ENCODE measurements at places on chromosomes 5 and 9.
A peak's percentile ranks its signal among the peaks of the same experiment; 100 is the strongest.

- no peak for DNase-seq
These were observed 746 bp downstream of the NKX2-5 start for GRCh38 chr5:173234129-173234790.

GRCh38 chr5:139481122-139481533 lies 1.4 kb downstream of the STING1 start:
- no peak for DNase-seq

DNA sequence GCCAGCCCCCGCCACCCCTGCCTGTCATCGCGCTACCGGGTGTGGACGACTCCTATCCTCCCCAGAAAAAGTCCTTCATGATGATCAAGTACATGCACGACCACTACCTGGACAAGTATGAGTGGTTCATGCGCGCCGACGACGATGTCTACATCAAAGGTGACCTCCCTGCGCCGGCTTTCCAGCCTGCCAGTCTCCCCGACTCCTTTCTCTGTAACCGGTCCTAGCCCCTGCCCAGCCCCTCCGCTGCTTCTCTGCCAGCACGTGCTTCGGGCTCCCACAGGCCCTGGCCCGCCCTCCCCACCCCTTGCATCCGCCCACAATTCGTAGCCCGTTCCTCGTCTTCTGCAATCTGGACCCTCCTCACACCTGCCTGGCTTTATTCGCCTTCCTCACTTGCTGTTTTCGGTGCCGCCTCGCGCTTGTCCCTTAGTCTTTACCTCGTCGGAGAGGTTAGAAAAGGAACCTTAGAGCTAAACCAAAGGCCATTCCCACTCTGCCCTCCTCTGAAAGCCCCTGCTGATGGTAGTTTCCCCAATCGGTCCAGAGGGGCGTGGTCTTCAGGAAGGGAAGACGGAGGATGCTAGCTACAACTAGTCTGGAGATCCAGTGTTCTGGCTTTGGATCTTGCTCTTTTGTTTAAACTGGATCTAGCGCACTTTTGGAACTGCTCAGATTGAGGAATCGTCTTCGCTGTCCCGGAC lies 1.4 kb downstream of the CHSY3 start:
- DNase-seq: peak; percentile 12

- no peak for DNase-seq
These were observed 2.3 kb downstream of the PLEKHG4B start for GRCh38 chr5:94113-94892.

- peak; percentile 20 for DNase-seq
These were observed 505 bp downstream of the SPTAN1 start for GRCh38 chr9:128552744-128553440.

GRCh38 chr5:137090151-137090550 lies 409.0 kb downstream of the SPOCK1 start:
- DNase-seq: no peak

GRCh38 chr9:2119566-2119965 lies 104.4 kb downstream of the SMARCA2 start:
- DNase-seq: no peak

DNA sequence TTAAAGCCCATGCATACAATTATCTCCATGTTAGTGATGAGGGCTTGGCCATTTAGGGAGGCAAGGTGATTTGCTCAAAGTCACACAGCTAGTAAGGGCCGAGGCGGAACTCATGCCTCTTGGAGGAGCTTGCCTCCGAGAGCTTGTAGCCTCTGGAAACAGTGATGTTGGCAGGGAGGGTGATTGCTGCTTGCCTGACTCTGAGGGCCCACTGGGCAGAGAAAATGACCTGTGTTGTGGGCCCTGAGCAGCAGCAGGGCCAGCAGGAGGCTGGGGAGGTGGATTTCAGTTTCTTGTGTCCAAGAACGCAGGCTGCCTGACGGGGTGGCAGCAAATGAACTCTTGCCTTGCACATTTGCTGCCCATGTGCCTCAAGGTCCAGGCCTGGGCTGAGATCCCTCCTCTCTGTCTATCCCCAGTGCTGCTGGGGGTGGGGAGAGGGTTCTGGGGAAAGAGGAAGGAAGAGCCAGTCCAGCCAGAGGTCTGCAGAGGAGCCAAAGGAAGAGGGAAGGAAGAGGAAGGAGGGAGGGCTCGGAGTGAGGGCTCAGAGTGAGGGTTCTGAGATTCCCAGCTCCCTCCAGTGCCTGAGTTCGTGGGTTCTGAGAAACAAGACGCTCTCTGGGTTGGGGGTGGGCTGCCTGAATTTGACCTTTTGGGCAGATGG lies 16.2 kb upstream of the PTGS1 start:
- DNase-seq: no peak

DNA sequence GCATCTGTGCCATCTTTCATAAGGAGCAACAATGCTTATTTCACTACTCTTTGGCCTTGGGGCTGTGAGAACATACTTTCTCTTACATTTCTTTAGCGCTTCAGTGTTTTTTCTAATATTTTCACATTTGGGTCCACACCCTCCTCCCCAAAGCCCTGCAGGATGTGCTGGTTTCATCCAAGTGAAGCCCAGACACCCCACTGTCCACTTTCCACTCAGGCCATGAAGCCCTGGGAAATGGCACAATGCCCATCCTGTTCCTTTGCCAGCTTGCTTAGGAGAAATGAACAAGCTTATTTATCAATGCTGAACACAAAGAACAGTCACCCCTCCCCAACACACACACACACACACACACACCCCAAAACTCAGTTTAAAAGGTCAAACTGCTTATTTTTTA lies 17.3 kb upstream of the TMOD1 start:
- DNase-seq: no peak

GRCh38 chr9:77794985-77795384 lies 146.9 kb upstream of the GNA14 start:
- DNase-seq: no peak

- peak; percentile 48 for DNase-seq
These were observed 12.9 kb downstream of the TLE4 start for GRCh38 chr9:79584655-79584982.

- no peak for DNase-seq
These were observed 451.7 kb downstream of the BNC2 start for GRCh38 chr9:16418721-16419120.

DNA sequence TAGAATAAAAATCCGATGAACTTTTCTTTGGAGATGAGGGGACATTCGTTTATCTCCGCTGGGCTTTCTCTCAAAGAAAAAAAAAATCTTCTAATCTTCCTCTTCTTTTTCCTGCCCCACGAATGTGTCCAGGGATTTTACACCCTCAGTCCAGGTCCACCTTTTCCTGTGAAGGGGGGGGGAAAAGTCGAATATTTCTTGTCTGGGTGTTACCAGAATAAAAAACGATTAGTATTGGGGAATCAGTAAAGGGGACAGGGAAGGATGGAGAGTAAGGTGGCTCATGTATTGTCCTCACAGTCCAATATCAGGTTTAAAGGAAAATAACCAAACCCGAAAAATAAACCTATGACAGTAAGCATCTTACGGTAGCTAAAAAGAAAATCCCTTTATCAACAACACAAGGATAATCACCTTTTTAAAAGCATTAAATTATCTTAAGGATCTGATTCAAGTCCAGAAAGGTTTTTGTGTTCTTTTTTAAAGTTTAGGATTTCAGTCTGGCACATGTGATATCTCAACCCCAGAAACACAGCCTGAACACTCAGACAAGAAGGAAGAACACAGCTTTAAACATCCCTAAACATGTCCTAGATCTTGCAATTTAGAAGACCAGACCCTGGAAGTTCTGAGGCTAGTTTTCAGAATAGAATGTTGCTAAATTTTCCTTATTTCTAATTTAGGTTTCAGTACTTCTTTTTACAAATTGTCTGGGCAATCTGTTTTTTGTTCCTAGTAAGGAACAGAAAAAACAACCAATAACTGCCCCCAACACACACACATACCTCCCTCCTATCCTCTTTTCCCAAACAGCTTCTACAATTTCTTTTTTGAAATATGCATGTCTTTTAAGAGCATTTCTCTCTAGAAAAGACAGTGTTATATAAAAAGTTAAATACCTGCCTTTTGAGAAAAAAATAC lies 1.2 kb downstream of the ZNF608 start:
- no peak for DNase-seq

- DNase-seq: no peak
These were observed 45.8 kb upstream of the NKD2 start for GRCh38 chr5:962801-963200.

GRCh38 chr9:127011772-127012171 lies 97.2 kb downstream of the RALGPS1 start:
- no peak for DNase-seq

- DNase-seq: no peak
These were observed 97.2 kb upstream of the DNAH5 start for GRCh38 chr5:14041528-14042192.

DNA sequence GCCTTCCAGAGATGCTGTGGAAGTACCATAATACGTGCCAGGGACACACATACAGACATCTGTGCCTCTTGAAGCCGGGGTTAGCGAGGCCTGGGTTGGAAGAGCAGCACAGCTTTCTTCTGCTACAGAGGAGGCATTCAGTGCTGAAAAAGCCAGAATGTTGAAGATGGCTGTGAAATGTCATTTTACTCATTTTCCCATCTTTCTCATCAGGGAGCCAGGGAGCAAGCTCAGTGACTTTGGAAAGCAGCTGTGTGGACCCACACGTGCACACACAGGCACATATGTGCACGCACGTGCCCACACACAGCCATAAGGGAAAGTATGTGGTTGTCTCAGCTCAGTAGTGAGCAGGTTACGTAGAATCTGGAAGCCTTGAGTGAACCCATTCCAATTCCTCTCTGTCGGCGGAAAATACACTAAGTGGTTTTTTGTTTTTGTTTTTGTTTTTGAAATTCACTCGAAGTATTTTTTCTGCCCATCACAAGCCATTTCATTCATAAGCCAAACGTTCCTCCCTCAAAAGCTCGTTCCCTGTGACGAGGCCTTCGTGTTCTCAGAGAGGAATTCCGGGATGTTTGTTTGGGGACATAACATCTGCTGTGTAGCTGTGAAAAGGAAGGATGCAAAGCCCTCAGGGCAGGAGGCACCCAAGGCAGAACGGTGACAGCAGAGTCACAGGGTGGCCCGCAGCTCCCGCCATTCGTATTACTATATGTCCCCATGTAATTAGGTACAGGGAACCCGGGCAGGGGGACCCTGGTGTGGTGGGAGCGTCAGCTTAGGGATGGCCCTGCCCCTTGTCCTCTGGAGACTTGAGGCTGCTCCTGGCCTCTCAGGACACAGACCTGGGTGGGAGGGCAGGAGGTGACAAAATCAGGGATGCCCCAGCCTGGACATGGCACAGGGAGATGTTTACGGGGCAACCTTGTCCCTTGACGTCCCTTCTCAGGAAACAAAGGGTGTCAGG lies 29.0 kb upstream of the ANKRD33B start:
- no peak for DNase-seq

GRCh38 chr5:457195-457961 lies 14.4 kb downstream of the EXOC3 start:
- no peak for DNase-seq

- no peak for DNase-seq
These were observed 10.2 kb downstream of the GLIS3 start for GRCh38 chr9:4289411-4290326.

DNA sequence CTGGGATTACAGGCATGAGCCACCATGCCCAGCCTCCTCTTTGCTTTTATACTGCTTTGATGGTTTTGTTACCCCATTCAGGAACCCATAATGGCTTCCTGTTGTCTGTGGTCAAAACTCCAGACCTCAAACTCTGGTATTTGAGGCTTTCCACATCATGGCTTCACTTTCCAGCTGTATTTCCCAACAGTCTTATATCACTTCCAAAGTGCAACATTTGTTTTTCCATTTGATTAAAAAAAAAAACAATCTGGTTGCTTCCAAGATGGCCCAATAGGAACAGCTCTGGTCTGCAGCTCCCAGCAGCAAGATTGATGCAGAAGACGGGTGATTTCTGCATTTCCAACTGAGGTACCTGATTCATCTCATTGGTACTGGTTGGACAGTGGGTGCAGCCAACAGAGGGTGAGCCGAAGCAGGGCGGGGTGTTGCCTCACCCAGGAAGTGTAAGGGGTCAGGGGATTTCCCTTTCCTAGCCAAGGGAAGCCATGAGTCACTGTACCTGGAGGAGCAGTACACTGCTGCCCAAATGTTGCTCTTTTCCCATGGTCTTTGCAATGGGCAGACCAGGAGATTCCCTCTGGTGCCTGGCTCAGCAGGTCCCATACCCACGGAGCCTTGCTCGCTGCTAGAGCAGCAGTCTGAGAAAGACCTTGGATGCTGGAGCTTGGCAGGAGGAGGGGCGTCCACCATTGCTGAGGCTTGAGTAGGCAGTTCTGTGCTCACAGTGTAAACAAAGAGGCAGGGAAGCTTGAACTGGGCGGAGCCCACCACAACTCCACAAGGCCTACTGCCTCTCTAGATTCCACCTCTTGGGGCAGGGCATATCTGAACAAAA lies 458.4 kb downstream of the KDM4C start:
- no peak for DNase-seq

GRCh38 chr9:89815061-89815902 lies 210.5 kb downstream of the GADD45G start:
- DNase-seq: no peak

DNA sequence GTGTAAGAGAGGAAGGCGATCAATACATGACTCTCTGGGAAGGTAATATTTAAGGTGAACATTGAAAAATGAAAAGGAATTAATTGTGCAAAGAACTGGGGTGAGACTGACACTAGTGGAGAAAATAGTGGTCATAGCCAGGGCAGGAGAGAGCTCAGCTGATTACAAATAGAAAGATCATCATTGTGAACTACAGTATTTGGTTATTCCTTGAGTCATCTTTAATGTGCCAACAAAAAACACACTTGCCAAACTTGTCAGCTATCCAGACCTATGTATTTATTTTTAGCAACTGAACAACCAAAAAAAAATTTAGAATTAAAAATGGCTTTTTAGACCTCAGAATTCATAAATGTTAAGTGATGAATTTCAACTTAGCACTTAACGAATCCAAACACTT lies 749.8 kb upstream of the CDH9 start:
- no peak for DNase-seq

DNA sequence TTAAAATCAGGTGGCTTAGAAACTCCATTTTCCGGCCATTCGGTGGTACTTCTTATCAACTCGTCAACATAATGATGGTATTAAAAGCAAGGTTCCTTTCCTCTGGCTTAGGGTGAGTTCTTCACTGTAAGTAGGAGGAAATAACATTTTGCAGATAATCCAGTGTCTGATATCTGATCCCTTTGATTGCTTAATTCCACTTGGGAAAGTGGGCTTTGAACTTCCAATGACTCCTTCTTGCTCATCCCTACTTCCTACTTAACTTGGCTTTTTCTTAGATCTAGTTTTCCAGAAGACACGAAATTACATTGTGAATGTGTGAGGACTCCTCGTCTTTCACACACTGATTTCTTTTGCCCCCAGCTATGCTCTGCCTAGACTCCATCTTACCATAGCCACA lies 31.5 kb downstream of the DDX31 start:
- no peak for DNase-seq

- no peak for DNase-seq
These were observed 87.4 kb upstream of the SH3PXD2B start for GRCh38 chr5:172541773-172542136.

- no peak for DNase-seq
These were observed 108.1 kb downstream of the GABBR2 start for GRCh38 chr9:98600631-98601030.

GRCh38 chr5:153719324-153719723 lies 228.9 kb downstream of the GRIA1 start:
- no peak for DNase-seq

DNA sequence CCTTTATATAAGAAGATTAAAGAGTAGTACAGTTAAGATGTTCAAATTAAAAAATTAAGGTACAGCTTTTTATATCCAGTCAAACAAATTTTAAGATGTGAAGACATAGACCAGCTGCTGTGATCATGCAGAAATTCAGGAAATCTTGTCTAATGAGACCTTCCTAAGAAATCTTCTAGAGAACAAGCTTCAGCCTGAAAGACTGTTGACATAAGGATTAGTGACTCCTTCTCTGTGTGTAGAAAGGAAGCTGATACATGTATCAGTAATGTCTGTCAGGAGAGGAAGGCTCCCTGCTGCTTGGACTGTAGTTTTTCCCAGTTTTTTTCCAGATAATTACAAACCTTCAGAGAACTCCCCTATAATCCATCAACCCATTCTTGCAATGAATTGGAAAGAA lies 75.8 kb upstream of the PCSK5 start:
- DNase-seq: no peak
